ENCODE measurements at places on chromosomes 7 and 10.

GRCh38 chr10:71975871-71976725 lies 11.9 kb downstream of the CHST3 start:
- no peak for DNase-seq

DNA sequence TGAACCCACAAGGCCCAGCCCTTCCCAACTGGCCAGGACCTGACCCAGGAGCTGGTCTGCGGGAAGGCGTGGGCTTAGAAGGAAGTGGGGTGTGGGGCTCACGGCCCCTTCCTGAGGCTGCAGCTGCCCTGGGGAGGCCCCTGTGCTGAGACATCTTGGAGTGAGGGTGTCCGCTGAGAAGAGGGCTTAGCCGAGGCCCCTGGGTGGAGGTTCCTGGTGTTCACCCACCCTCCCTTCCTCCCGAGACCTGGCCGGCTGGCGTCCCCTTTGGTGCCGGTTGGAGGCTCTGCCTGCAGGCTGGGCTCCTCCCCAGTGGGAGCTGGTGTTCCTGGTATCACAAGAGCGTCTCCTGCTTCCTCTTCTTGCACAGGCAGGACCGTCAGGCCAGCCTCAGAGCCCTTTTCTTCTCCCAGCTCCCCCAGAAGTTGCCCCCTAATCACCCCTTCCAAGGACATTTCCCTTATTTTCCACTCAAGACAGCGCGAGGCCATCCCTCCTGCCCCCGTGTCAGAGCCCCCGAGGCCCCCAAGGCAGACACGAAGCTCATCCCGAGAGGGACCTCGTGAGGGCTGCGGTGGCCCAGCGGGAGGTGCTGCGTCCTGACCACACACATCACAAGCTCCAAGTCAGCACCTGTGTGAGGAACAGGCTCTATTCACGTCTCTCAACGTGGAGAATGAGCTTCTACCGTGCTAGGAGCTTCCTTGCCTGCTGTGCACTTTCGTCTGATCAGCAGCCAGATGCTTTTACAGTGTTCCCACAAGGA lies 25.1 kb upstream of the FAM20C start:
- DNase-seq, result no peak

GRCh38 chr10:62732841-62733653 lies 71.5 kb upstream of the ADO start:
- DNase-seq, result peak; percentile 73

- DNase-seq, result no peak
These were observed 168.2 kb upstream of the FAM171A1 start for GRCh38 chr10:15539262-15539661.

GRCh38 chr7:47948141-47948790 lies at the start of gene PKD1L1:
Gene PKD1L1, minus strand, starts transcription at chr7:47948466. Its CDS starts 26 bp downstream, at chr7:47948440.
- no peak for DNase-seq

GRCh38 chr10:96832721-96833219 lies 672 bp downstream of the LCOR start:
- peak; percentile 91 for DNase-seq

DNA sequence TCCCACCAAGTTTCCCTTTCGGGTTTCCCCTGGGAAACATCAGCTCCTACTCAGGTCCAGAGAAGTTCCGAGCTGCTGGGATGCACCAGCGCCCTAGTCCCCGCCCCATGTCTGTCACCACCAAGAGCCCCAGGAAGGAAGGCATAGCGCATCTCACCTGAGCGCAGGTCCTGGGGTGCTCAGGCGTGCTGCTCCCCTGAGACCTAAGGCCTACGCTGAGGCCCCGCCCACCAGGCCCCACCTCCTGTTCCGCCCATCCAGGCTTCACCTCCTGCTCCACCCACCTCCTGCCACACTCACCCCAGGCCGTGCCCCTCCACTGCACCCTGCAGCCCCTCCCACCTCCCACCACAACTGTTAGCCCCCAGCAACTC lies 1.2 kb upstream of the TFR2 start:
- DNase-seq, result peak; percentile 33

GRCh38 chr7:157809154-157809862 lies 472.5 kb downstream of the DNAJB6 start:
- no peak for DNase-seq

- DNase-seq, result no peak
These were observed 3.1 kb upstream of the GOT1 start for GRCh38 chr10:99433378-99434020.

DNA sequence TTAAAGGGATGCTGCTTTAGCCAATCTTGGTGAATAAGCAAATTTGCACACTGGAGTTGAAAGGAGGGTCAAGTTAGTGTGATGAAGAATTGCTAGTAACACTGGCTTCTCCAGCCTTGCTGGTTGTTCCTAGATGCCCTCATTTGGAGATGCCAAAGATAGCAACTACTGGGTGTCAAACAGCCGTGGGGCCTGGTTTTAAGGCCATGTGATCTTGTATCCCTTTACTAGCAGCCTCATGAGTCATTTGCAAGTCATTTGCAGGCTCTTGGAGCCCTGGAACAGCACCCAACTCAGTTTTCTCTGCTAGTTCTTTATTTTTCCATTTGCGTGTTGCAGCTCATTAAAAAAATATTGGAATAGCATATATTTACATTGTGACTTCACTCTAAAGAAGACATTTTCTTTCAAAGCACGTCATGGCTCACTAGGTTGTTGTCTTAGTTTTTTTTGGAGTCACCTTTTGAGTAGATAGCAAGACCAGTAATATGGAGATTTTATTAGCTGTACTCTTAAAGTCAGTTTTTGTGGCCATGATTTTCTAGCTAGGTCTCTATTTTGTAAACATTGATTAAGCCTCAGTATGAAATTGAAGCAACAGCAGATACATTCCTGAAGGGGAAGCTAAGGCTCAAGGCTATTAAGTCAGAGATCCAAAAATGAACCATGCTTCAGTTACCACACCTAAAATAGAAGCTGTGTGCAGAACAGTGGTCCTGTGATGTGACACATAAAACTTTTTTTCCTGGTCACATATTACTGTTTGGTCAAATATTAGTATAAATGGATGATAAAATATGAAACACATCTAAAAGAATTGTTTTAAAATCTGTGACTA lies 1.3 kb downstream of the LSMEM1 start:
- DNase-seq, result no peak

DNA sequence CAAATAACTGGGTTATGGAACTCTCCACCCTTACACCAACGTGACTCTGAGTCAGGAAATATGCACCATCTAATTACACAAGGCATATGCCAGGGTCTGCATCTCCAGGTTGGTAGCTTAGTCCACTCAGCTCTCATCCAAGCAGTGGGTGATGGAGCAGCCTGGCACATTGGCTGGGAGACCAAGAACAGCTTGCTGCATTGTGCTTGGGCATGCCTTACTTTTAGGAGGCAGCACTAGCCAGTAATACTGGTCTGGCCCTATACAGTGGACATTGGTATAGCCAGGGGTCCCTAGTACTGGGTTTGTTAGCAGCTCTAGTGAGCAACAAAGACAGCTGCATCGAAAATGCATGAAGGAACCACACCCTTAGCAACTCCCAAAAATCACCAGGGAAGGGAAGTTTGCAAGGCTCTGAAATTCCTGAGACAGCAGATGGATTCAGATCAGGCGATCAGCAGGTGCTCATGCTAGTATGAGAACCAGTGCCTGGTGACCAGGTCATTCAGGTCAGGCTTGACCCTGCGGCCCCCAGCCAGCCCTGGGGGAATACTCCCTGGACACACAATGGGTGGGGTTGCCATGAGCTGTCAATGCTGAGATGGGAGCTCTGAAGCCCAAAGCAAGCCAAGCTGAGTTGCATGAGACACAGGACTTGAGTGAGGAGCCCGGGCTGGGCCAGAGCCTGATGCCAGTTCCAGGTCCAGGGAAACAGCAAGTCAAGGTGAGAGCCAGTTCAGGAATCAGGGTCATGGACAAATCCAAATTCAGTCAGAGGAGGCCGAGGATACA lies 217.9 kb upstream of the ZMIZ1 start:
- no peak for DNase-seq

- DNase-seq, result no peak
These were observed 826.3 kb upstream of the MBL2 start for GRCh38 chr10:53598914-53599313.

DNA sequence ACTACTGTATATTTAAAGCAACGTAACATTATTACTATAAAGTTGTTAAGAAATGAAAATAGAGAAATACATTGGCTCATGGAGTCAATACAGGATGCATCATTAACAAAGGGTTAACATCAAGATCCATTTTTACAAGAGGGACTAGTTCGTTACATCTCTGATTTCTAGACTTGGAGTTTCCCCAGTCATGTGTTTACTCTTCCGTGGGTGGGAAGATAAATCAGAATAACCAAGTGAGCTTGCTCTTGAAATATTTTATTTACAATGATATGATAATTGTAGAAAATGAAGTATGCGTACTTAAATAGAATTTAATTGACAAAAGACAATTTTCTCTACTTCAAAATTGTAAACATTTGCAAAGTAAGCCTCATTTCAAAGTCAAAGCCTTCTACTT lies 1.0 kb upstream of the PRKAR2B start:
- DNase-seq, result no peak

GRCh38 chr7:22633286-22633953 lies 93.6 kb upstream of the IL6 start:
- DNase-seq, result no peak

- no peak for DNase-seq
These were observed 69.7 kb upstream of the PALS2 start for GRCh38 chr7:24503506-24503905.

- no peak for DNase-seq
These were observed 181.2 kb downstream of the BBS9 start for GRCh38 chr7:33310546-33310945.

DNA sequence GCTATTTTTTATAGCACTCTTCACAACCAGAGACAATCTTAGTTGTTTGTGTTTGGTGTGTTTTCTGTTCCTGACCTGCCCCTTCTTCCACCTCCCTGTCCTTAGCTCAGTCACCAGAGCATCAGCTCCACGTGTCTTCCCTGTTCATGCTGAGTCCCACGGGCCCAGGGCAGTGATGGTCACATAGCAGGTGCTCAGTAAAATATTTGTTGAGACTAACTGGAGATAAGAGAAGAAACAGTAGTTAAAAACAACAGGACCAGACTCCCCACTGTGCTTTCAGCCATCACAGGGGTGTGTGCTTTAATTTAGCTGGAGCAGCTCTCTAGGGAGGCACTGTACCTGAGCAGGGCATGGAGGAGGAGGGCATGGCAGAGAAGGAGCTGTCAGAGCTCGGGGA lies 307.3 kb upstream of the ZNF32 start:
- no peak for DNase-seq

DNA sequence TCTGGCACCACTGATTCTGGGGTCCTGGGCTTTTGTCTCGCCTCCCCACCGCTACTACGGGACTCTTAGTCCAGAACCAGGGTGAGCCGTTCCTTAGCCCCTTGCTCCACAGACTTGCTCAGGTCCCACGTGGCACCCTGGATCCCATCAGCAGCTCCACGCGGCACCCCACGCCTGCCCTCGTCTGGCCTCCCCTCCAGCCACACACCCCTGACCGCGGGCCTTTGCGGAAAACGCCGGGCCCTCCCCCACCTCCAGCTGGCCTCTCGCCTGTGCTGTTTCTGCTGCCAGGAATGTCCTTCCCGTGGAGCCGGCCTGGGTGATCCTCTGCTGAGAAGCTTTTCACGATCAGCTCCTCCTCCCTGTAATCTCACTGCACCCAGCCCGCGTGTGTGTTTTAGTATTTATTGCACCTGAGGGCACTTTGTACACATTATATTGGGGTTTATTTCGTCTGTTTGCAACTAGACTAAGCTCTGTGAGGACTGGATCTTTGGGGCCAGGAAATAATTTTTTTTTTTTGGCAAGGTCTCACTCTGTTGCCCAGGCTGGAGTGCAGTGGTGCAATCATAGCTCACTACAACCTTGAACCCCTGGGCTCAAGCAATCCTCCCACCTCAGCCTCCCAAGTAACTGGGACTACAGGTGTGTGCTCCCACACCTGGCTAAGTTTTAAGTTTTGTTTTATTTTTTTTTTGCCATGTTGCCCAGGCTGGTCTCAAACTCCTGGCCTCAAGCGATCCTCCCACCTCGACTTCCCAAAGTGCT lies 10.5 kb upstream of the TTYH3 start:
- no peak for DNase-seq

DNA sequence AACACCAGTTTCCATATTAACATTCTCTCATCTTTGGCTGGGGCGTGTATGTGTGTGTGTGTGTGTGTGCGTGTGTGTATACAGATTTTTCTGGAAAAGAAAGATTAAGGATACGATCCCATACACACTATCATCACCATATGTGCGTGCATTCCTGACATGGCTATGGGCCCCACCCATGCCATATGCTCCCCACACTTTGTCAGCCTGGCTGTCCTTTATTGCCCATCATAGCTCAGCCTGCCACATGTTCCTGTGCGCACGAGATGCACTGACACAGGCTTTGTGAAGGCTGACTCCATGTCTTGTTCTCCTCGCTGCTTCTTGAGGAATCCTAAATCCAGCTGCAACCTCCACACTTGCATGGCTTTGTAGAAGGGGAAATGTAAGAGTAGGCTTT lies 984.1 kb downstream of the LRMDA start:
- DNase-seq, result no peak

DNA sequence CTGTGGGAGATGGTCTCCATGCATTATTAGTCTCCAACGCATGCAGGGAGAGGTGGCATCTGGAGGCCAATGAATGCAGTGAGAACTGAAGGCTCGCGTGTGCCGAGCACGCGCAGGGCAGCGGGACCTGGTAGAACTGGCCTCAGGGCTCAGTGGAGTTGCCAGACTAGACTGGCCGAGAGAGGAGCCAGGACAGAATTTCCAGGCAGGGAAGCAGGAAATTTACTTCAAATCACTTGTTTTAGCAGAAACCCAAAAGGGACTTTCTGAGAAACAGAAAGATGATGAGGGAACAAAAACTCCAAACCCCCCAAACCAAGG lies 311.0 kb upstream of the IMMP2L start:
- no peak for DNase-seq

GRCh38 chr7:52897713-52898112 lies 137.7 kb upstream of the POM121L12 start:
- no peak for DNase-seq

- peak; percentile 20 for DNase-seq
These were observed 27.6 kb downstream of the SDHAF3 start for GRCh38 chr7:97145068-97145467.

GRCh38 chr10:99536338-99537085 lies 3.8 kb downstream of the NKX2-3 start:
- DNase-seq, result no peak

- DNase-seq, result no peak
These were observed 11.8 kb upstream of the PRKAR1B start for GRCh38 chr7:738723-739454.

DNA sequence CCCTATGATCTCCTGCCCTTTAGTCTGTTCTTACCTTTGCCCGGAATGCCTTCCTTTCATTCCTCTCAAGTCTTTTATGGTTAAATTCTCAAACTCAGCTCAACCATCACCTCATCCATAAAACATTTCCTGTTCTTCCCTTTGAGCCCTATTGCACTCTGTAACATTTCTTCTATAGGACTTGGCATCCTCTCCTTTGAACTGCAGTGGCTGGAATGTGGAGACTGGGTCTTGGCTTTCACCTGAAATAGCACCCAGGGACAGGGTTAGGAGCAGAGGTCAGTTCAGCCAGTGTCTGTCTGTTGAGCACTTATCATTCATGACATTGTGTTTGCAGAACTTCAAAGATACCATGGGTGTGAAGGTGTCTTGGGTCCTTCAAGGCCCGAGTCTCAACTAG lies 7.2 kb downstream of the NFE2L3 start:
- no peak for DNase-seq

- DNase-seq, result peak; percentile 44
These were observed 87.7 kb upstream of the PRKCQ start for GRCh38 chr10:6667679-6668270.

- DNase-seq, result no peak
These were observed 56.3 kb upstream of the YAE1 start for GRCh38 chr7:39509912-39510311.

- no peak for DNase-seq
These were observed 120.6 kb downstream of the PRPF18 start for GRCh38 chr10:13707156-13707881.

All from CD4-positive, alpha-beta T cell treated with Interleukin-12 subunit alpha and Interleukin-12 subunit beta, for 1 hour (primary cell).